ENCODE measurements at places on chromosomes 6 and 20.

DNA sequence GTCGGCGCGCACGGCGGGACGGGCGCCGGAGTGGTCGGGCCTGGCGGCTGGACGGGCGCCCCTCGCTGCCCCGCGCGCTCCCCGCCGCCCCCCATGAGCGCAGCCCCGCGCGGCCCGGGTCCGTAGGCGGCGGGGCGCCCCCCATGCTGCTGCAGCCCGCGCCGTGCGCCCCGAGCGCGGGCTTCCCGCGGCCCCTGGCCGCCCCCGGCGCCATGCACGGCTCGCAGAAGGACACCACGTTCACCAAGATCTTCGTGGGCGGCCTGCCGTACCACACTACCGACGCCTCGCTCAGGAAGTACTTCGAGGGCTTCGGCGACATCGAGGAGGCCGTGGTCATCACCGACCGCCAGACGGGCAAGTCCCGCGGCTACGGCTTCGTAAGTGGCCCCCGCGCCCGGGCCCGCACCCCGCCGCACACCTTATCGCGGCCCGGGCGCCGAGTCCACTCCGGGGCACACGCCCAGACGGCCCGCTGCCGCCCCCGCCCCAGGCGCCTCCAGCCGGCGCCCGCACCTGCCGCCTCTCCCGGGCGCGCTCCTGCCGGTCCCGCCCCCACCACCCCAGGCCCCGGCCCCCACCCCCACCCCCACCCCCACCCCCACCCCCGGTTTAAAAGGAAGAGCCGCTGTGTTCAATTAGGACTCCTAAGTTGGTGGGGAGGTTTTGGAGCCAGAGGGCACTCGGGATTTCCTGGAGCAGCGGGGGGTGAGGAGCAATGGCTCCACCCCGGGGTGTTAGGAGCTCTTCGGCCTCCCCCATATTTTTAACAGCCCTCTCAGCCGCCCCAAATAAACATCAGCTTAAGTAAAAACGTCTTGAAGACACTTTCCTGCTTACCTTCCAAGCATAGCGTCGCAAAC, 474 bp downstream of the RBM38 start:
- DNase-seq: no peak

GRCh38 chr20:53934421-53935343, 135.7 kb downstream of the BCAS1 start:
- DNase-seq: no peak

DNA sequence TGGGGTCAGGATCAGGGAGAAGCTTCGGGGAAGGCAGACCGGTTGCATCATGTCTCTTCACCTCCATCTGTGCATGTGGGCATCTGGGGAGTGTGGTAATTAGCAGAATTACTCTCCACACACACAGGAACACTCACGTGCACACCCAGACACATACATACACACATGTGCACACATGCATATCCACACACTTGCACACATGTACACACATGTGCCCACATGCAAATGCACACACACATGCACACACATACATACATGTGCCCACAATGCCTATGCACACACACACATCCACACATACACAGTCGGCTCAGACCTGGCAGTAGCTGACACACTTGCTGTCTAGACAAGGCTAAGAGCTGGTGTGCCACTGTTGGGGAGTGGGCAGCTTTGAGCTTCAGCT, 212.3 kb upstream of the PMEPA1 start:
- DNase-seq: no peak

GRCh38 chr6:14406614-14407331, 289.2 kb downstream of the CD83 start:
- no peak for DNase-seq

DNA sequence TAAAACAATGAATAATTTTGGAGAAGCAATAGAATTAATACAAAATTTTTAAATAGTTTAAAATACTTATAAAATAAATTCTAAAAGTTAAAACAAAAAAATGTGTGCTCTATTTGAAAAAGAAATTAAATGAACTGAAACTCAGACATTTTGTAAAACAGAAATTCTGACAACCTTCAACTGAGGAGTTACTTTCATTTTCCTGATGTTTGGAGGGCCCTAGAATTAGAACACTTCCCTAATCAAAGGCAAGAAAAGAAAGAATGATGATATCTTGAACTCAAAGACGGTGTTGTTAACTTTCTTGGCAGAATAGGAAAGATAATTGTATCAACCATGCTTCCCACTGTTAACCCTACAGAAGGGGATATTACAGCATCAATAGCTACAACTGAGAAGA, 27.9 kb downstream of the SNX14 start:
- no peak for DNase-seq

GRCh38 chr6:157669747-157670216, 153.3 kb upstream of the SNX9 start:
- no peak for DNase-seq
